ENCODE measurements at places on chromosomes 1 and 21. TPM values are rescaled to one million over a fixed set of nuclear protein-coding genes. Genes with fewer than 3 reads are reported as not detected.

- H3K27ac ChIP-seq: no peak overlapping the region
- no peak for DNase-seq
- H3K4me1 ChIP-seq: peaks cover 10% of the 10 kb centered on the region
- H3K4me3 ChIP-seq: no peak overlapping the region
Measured at GRCh38 chr1:232226197-232226712, 403.7 kb downstream of the SIPA1L2 start.

- no peak for DNase-seq
- H3K4me1 ChIP-seq: no peaks in the 10 kb centered on the region
- H3K27me3 ChIP-seq: no peaks in the 10 kb centered on the region
Measured at GRCh38 chr1:162475539-162476185, 22.0 kb upstream of the UHMK1 start.

- no peaks in the 10 kb centered on the region for H3K36me3 ChIP-seq
- H3K4me1 ChIP-seq: peaks cover 6% of the 10 kb centered on the region
- no peak overlapping the region for H3K27ac ChIP-seq
- H3K4me3 ChIP-seq: no peak overlapping the region
- H3K27me3 ChIP-seq: no peaks in the 10 kb centered on the region
- no peak for DNase-seq
Measured at GRCh38 chr1:197771386-197771785, 3.9 kb downstream of the DENND1B start.

GRCh38 chr21:45142469-45143308, 68.3 kb downstream of the ADARB1 start:
- no peak overlapping the region for H3K27ac ChIP-seq
- no peaks in the 10 kb centered on the region for H3K36me3 ChIP-seq
- no peak for DNase-seq
- H3K27me3 ChIP-seq: no peaks in the 10 kb centered on the region
- H3K4me1 ChIP-seq: peaks cover 25% of the 10 kb centered on the region
- no peak overlapping the region for H3K4me3 ChIP-seq

DNA sequence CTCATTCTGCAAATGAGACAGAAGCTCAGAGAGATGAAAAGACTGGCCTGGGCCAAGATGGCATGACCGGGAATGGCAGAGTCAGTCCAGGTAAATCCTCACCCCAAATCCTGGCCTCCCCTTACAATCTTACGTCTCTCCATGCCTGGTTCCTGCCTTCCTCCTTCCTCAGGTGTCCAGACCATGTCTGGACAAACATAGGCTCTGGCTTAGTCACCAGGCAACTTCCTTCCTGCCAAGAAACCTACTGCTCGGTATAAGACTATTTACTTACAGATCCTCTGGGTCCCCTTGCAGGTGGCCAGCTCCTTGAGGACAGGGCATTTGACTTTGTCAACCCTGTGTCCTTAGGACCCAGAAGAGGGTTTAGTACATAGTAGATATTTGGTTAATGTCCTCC, 69.4 kb upstream of the ROR1 start:
- H3K27me3 ChIP-seq: peaks cover 6% of the 10 kb centered on the region
- H3K4me3 ChIP-seq: no peak overlapping the region
- no peak for DNase-seq
- H3K27ac ChIP-seq: no peak overlapping the region

DNA sequence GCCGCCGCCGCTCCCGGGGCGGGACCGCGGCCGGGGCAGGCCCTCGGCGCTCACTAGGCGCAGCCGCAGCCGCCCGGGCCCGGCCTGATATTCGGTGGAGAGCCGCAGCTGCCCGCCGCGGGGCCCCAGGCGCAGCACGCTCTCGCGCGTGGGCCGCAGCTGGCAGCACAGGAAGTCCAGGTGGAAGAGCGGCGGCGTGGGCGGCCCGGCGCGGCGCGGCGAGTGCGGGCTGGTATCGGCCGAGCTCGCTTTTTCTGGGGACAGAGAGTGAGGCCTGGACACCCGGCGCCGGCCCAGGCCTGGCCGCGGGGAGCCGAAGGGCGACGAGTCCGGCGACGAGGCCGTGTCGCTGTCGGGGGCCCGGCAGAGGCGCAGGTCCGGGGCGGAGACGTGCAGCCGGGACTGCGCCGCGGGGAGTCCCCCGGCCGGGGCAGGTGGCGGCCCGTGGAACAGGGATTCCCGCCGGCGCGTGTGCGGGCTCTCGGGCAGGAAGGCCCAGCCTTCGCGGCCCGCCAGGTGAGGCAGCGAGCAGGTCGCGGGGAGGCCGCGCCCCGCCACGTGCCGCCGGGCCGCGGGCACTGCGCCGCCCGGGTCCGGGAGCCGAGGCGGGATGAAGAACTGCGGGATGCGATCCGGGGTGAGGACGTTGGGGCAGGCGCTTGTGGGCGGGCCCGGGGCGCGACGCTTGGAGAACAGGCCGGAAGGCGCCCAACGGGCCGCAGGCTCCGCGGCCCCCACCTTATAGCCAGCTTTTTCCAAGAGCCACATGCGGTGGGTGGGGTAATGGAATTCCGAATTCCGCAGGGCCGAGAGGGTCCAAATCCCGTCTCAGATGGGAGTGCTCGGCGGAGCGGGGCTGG, 1.2 kb downstream of the C2CD4D start:
- DNase-seq: no peak
- H3K4me1 ChIP-seq: no peaks in the 10 kb centered on the region
- no peaks in the 10 kb centered on the region for H3K27me3 ChIP-seq
- H3K27ac ChIP-seq: no peak overlapping the region
- H3K36me3 ChIP-seq: no peaks in the 10 kb centered on the region

DNA sequence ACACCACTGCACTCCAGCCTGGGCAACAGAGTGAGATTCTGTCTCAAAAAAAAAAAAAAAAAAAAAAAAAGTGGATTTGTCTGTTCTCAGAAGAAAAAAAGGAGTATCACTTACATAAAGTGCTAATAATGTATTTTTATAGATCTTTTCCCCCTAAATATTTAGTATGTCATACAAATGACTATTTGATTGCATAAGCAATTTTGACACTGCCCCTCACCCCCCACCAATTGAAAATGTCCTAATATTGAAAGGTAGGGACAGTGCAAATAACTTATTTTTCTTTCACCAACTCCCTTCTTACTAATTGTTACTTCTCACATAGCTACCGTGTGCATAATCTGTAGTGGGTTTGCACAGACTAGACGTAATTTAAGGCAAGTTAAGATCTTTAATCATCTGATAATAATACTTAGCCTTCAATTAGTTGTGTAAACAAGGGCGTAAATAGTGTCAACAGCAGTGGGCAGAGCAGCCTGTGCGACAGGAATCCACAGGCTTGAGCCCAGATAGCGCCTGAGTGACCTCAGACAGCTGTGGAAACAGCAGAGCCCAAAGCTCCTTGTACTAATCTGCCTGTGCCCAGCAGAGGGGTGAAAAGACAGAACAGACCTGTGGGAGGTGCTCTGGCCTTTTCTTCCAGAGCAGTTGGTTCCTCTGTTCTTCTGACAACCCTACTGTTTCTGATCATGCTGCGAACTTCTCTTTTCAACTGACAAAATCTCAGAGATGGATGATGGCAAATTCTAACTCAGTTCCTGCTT, 4.5 kb upstream of the IER5 start:
- H3K27ac ChIP-seq: no peak overlapping the region
- H3K36me3 ChIP-seq: no peaks in the 10 kb centered on the region
- no peaks in the 10 kb centered on the region for H3K27me3 ChIP-seq
- peaks cover 14% of the 10 kb centered on the region for H3K4me1 ChIP-seq
- H3K4me3 ChIP-seq: no peak overlapping the region
- DNase-seq: peak; percentile 49

GRCh38 chr1:75265792-75266191, 131.6 kb downstream of the LHX8 start:
- no peaks in the 10 kb centered on the region for H3K36me3 ChIP-seq
- no peaks in the 10 kb centered on the region for H3K27me3 ChIP-seq
- DNase-seq: peak; percentile 46
- no peak overlapping the region for H3K27ac ChIP-seq

- peaks cover 21% of the 10 kb centered on the region for H3K4me1 ChIP-seq
- no peak for DNase-seq
- no peak overlapping the region for H3K4me3 ChIP-seq
- H3K27me3 ChIP-seq: no peaks in the 10 kb centered on the region
- no peak overlapping the region for H3K27ac ChIP-seq
Measured at GRCh38 chr21:39637971-39638240, 25.2 kb downstream of the B3GALT5 start.

DNA sequence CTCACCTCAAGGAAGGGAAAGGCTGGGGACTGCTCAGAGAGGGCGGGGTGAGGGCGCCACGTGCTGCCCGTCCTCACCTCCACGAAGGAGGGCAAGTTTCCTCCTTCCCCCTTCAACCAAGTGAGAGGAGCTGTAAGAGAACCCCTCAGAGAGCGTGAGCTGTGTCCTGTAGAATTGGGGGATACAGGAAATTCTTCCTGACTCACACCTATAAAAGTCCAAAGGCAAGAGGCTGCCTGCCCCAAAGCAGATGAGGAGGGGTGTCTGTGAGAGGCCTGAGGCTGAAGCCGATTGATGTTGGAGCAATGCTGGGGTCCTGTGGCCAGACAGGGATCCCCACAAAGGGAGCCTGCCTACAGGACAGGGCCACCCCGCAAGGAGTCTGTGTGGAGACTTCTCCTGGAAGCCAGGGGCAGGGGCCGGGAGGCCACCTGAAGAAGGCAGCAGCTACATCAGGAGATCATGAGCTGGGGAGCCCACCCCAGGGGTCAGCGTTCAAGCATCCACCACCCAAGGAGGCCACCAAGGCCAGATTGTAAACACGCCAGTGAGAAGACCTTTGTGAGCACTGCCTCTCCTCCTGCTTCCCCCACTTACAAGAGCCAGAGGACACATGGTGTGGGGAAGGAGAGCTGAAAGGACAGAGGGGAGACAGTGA, 27.7 kb downstream of the S100A6 start:
- no peak overlapping the region for H3K27ac ChIP-seq
- H3K4me3 ChIP-seq: no peak overlapping the region
- no peak for DNase-seq
- H3K36me3 ChIP-seq: no peaks in the 10 kb centered on the region
- H3K27me3 ChIP-seq: no peaks in the 10 kb centered on the region
- peaks cover 23% of the 10 kb centered on the region for H3K4me1 ChIP-seq

The COL8A2 gene
- 0.05 TPM for total RNA-seq

DNA sequence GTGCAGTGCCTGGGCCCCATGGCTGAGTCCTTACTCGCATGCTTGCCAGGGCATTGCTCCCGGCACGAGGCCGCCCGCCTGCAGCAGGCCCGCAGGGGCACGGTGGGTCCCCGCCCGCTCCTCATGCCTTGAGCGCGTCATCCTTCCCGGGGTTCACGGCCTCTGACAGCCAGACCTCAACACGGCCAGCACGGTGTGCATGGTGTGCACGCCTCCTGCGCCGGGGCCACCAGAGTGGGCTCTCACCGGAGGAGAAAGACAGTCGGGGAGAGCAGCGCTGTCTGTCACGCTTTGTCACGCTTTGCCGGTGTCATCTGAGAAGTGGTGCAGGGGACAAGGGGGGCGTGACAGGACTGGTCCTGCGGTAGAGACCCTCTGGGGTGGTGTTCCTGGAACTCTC, 11.9 kb upstream of the COL18A1 start:
- H3K27ac ChIP-seq: no peak overlapping the region
- H3K36me3 ChIP-seq: no peaks in the 10 kb centered on the region
- no peaks in the 10 kb centered on the region for H3K4me1 ChIP-seq
- no peaks in the 10 kb centered on the region for H3K27me3 ChIP-seq

GRCh38 chr1:113291777-113292602, 98.3 kb upstream of the MAGI3 start:
- H3K4me3 ChIP-seq: no peak overlapping the region
- DNase-seq: no peak
- H3K27ac ChIP-seq: no peak overlapping the region

The ATP1A4 gene
- total RNA-seq: not detected

The GBP2 gene
- total RNA-seq: 0.98 TPM
